ENCODE measurements at places on chromosomes 4 and X.

DNA sequence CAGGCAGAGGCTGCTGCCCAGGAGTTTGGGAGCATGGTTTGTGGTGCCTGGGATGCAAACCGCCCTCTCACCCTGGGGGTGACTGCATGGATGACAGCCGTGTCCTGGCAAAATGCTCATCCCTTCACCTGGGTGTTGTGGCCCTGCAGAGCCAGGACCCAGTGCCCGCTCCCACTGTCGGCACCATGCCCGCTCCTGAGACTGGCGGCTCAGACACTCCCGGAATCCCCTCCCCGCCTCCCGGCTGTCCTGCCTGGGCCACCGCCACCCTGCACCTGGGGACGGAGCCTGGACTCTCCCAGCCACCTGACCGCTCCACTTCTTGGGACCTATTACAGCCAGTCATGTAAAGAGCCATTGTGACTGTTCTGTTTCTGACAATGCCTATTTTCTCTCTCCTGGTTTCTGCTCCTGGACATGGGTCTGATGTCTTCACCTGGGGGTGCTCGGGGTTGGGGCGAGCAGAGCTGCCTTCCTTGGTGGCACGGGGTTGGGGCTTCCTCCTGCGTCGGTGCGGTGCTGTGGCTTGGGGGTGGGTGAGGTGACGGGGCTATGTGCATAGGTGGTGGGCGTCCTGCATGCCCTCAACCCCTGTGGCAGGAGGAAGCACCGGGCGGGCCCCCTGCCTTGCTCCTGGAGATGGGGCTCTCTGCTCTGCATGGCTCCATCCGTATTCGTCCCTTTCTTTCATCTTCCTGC lies 30.9 kb downstream of the LRPAP1 start:
- DNase-seq = no peak

GRCh38 chr4:3233391-3234071 lies 15.4 kb upstream of the MSANTD1 start:
- DNase-seq = no peak

GRCh38 chr4:188707036-188707435 lies 567.8 kb downstream of the TRIML1 start:
- no peak for DNase-seq

GRCh38 chr4:37664696-37665095 lies 21.5 kb downstream of the RELL1 start:
- no peak for DNase-seq

DNA sequence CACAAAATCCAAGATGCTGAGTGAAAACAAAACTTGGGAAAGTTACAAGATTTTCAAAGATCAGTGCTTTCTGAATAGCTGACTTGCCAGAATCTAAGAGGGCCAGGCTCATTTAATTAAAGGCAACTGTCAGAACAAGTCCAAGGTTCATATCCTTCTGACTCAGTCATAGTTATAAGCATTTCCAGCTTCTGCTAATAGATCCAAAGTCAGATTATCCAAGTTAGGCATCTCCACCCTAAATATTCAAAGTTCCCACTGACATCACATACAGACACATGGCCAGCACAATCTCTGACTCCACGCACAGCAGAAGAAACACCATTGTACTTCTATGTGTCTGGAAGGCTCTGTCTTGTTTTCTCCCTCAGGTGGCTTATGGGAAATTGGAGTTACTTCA lies 41.8 kb downstream of the GASK1B start:
- no peak for DNase-seq

Data from activated gamma-delta T cell treated with anti-CD3 and anti-CD28 coated beads, Interleukin-2, amount 50 U/mL, for 16 hours (primary cell).